ENCODE measurements at places on chromosomes 1 and 21.

DNA sequence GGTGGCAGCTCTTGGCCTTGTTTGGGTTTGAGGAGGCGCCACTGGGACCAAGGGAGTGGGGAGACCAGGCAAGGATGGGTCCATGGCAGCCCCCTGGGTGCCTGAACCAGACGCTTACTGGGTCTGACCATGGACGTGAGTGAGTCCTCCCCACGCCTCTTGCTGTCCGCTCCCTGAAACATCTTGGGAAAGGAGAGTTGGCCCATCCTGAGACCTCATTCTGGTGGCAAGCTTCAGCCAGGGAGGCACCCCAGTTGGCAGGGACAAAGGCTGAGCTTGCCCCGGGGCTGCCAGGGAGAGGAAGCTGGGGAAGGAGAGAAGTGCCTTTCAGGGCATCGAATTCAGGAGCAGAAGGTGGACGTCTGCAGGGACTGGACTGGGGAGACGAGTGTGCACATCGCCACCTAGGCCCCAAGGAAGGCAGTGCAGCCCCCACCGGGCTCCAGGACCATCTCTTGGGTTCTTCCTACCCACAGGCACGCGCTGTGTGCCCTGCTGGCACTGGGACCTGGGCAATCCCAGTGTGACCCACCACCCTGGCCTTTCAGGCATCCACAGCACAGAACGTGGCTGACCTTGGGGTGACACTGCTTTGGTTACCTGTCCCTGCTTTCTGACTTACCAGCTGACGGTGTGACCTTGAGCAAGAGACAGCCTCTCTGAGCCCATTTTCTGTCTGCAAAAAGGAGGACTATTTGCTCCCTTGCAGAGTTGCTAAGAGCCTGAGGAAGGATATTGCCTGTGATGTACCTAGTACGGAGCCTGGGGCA, 132.9 kb upstream of the WNT4 start:
- DNase-seq: no peak

DNA sequence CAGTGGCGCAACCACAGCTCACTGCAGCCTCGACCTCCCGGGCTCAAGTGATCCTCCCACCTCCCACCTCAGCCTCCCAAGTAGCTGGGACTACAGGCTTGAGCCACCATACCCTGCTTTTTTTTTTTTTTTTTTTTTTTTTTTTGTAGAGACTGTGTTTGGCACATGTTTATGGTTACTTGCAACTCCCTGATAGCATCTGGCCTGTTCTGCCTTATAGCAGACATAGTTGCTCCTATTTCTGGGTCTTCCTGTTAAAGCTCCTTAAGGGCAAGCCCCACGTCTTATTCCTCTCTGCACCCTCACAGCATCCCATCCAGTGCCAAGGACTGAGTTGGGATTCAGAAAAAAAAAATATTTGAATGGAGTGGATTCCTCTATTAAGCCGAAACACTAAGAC, 17.1 kb upstream of the CNR2 start:
- no peak for DNase-seq

DNA sequence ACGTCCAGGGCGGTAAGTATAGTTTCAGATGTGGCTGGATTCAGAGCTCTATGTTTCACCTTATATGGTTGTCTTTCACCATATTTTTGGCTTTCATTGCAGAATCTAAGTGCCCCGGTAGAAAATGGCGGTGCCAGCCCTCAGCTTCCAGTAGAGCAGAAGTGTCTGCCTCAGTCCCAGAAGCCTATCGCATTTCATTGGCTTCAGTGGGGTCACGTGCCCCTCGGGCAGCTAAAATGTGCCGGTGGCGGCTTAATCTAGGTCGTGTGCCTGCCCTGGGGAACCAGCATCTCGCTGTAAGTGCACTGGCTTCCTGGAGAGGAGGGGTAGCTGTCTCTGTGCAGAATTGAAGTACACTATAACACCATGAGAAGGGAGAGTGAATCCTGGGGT, 107.4 kb upstream of the MAGI3 start:
- DNase-seq: no peak

DNA sequence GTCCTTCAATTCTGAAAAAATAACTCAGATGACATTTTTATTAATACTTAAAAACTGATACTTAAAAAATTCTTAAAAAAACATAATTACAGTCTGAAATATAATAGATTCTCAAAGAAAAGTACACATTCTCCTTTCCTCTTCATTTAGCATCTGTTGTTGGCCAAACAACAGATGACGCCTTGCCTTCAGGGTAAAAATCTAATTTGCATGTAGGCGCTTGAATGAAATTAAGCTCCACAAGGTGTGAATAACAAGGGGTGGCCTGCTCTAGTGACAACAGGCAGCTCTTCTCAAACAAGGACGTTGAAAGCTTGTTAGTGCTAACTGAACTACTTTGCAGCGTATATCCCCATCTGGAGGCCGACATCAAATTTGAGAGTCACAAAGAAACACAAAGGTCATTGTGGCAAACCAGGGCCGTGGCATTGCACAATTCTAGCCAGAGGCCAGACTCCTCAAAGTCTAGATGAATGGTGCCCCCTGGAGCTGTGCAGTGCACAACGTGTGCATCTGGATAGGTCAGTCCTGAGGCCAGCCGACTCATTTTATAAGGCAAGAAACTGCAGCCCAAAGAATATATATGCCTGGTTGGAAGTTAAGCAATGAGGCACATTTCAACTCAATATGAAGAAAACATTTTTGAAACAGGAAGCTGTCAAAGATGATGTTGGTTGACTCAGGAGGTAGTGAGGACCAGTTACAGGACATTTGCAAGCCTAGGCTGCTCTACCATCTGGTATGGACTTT, 459.2 kb upstream of the RUNX1 start:
- DNase-seq: no peak

DNA sequence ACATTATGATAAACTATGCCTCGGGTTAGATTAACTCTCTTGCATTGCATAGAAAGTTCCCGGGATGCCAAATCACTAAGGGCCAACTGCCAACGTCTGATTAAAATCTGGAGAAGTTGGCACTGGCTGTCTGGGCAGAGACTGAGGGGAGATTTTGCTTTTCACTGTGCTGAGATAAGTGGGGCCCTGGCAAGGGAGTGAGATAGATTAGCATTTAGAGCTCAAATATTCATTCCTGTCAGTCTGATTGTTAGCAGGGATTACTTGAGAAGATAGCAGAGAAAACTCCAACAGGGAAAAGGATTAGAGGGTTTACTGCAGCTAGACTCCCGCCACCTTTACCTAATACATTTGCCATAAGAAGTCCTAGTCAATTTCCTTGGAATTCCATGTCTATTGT, 714.1 kb upstream of the CHRM3 start:
- DNase-seq: no peak

- DNase-seq: no peak
Measured at GRCh38 chr1:237429252-237429651, 387.3 kb downstream of the RYR2 start.

- DNase-seq: no peak
Measured at GRCh38 chr1:230254265-230254664, 171.9 kb downstream of the PGBD5 start.

DNA sequence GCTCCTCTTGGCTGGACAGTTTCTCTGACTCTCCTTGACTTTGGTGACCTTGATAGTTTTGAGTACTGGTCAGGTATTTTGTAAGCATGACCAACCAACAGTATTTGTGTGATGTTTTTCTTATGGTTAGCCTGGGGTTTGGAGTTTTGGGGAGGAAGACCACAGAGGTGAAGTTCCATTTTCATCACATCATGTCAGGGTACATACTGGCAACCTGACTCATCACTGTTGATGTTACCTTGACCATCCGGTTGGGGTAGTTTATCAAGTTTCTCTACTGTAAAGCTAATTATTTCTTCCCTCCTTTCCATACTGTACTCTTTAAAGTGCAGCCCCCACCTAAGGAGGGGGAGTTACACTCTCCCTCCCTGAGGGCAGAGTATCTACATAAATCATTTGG, 13.4 kb downstream of the OSCP1 start:
- no peak for DNase-seq

- no peak for DNase-seq
Measured at GRCh38 chr1:162982364-162982763, 86.8 kb upstream of the RGS4 start.

- no peak for DNase-seq
Measured at GRCh38 chr1:230575886-230576500, 66.3 kb upstream of the COG2 start.

GRCh38 chr1:94611681-94612475, 70.3 kb upstream of the F3 start:
- DNase-seq: no peak

DNA sequence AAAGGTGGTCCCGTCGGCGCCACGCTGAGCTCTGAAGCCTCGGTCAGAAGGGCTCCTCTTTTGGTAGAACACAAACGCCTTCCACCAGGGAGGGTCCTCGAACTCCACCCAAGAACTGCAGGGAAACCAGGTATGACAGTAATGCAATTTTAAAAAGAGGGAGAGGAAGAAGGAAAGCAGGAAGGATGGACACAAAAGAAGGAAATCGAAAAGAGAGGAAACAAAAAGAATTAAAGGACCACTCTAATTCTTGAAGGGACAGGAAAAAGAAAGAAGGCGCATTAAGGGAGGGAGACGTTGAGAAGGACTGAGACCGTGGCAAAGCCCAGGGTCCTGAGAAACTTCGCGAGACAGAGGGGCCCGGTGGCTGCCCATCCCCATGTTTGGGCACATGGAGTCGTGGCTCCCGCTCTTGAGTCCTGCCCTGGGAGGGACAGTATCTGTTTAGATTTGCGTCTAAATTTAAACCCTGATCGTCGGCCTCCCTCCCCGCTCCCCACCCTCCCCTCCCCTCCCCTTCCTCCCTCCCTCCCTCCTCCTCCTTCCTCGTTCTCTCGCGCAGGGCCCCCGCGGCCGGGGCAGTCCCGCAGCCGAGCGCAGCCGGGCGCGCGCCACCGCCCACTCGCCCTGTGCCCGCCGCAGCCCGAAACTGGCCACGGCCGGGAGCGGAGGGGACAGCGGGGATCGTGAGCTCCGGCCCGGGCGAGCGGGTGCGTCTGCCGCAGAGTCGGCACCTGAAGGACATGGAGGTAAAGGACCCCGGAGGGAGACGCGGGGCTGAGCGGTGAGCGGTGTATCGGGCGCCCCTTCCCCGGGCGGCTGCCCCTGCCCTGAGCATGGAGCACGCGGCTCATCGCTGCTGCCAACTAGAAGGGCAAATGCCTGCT, at the start of gene RCSD1:
TSS of gene RCSD1 (plus strand) at position 552 of the 887 bp plus-strand sequence. CDS start at position 744, 192 bp downstream.
- DNase-seq: no peak

DNA sequence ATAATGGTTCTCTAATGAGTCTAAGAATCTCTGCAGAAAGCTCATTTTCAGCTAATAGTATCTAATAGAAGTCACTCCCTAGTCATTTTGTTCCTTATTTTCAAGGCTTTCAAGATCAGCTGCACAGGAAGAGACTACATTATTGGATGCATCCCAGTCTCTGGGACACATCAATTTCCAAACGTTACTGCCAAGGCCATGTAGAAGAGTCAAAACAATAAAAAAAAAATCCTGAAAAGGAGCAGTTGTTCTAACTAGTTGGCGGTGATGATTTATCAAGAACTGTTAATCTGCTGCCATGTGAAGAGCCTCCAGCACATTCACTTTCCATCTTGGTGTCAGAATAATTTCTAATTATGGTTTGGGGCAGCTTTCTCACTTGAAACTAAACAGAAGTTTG, 5.7 kb downstream of the DDAH1 start:
- no peak for DNase-seq

DNA sequence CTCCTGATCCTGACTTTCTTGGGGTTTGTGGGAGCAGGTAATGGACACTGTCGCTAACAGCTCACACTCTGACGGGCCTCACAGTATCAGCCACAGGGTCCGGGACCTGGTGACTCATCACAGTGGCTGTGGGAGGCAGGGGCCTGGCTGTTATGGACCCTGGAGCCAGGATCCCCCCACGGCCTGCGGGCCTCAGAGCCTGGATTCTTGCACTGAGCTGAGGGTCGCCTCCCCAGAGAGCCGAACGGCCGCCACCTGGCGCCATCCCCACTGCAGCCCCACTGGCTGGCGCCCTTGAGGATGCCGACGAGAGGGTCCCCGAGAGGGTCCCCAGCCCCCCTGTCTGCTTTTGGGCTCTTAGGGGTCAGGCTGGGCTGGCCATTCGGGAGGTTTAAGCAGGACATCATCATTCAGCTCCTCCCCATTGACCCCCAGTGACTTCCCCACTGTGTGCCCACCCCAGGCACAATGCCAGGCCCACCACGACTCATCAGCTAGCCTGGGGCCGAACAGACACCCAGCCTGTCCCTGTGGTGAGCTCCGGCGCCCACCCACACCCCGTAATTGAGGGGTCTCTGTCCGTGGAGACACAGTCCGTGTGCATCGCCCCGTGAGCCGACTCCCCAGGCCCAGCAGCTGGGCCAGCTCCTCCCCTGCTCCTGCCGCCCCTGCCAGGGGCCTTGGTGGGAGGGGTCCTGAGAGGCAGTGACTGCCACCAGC, 30.8 kb upstream of the TRAPPC10 start:
- DNase-seq: no peak

DNA sequence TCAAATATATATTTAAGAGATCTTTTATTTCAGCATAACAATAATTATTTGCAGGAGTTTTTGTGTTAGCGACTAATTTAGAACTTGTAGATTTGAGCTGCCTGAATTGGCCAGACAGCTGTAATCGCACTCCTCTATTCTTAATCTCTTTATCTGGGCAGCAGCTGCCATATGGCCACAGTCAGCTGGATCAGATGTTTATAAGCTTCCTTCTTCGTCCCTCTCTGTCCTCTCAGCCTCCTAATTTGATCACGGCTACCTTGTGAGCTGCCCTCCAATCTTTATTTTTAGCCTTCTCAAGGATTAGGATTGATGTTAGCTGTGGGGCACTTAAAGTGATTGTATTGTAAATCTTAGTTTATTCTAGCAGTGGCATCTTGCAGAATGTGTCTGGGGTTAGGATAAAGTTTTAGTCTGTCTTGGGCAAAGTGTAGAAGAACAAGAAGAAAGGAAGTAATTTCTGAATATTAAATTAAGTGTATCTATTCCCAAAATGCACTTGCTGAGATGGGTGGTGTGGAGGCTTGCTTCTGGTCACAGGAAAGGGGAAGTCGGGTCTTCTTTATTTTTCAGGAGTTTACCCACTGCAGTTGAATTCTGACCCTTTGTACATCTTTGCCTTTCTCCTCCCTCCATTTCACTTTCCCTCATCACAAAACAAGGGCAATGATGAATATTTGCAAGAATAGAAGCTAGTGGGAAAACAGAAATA, 1.1 kb downstream of the ZBTB18 start:
- no peak for DNase-seq

DNA sequence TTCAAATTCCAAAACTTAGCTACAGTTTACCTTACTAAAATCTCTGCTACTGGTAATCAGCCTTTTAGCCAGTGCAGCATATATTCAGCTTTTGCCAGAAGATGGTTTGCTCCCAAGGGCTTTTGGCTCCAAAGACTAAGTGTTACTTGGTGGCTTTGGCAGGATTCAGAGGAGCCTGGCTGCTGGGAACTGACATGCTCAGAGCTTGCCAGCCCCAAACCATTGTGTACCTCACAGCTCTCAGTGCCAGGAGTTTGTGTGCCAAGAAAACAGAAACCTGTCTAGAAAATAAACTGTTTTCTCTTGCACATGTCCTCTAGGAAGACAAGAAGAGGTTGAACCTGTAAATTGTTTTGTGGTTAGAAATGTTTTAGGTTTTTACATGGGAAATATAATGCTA, 315.9 kb downstream of the ST6GALNAC3 start:
- DNase-seq: no peak
